ENCODE measurements at places on chromosomes 3 and 15. TPM values are rescaled to one million over a fixed set of nuclear protein-coding genes. Genes with fewer than 3 reads are reported as not detected.
A peak's percentile ranks its signal among the peaks of the same experiment; 100 is the strongest.

Gene GHRL
- total RNA-seq, result not detected

- peak; percentile 59 for DNase-seq
Observed at GRCh38 chr15:79221696-79222095, 60.8 kb upstream of the ANKRD34C start.

Gene UQCC5
- 6.5 TPM for total RNA-seq

Gene LRRC31
- not detected for total RNA-seq

Gene CLRN1
- total RNA-seq, result not detected

DNA sequence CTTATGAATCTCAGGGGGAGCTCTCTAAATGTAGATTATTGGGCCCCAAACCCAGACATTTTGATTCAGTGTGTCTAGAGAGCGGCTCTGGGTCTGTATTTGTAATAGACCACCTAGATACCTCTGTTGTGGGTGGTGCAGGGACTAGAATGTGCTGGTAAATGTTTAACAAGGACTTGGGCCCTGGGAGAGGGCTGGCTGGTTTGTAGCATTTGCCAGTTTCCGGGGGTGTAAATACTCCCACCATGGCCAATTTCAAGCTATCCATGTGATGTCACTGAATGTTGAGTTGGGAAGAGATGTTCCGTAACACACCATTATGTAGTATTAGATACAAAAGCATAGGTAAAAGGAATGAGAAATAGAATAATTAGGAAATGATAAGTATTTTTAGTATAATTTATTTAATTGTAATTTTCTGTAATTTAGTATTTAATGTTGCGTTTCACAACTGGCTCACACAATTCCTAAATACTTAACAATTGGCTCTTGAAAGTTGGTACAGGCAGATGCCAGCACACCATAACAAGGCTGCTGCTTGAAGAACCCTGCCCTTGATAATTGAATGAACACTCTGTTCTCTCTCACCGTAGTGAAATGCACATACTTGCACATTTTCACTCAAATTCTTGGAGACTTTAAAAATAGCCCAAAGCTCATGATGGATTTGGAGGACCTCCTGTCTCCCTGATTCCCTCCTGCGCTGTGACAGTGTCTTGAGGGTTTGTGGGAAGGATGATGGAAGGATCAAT is 359.2 kb upstream of the PROK2 start:
- DNase-seq, result no peak

Measured in osteoblast (primary cell).